ENCODE measurements at places on chromosomes 3 and 15.
A peak's percentile ranks its signal among the peaks of the same experiment; 100 is the strongest.

DNA sequence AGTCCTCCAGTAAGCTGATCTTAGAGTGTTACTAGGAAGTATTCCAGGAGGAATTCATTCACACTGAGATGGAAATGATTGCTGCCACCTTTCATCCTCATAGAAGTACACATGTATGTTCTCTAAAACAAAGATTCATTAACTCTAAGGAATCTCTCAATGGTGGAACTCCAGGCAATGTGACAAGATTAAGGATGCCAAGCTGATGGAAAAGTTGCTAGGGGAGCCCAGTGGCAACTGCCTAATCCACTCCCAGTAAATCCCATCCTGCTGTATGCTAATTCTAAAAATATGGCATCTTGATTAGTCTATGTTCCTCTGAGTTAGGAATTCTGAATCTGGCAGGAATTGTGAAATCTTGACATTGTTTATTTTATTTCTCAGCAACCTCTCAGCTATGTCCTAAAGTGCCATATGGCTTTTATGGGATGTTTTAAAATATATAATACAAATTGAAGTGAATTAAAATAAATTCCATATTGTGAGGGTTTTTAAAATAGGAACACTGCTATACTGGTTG lies 210.0 kb upstream of the TRIM42 start:
- DNase-seq: no peak

GRCh38 chr15:42632105-42632675 lies 56.8 kb downstream of the STARD9 start:
- no peak for DNase-seq

GRCh38 chr3:112348943-112349342 lies 16.0 kb downstream of the CD200 start:
- no peak for DNase-seq

- no peak for DNase-seq
Measured at GRCh38 chr3:187629711-187630110, 40.5 kb downstream of the SST start.

- no peak for DNase-seq
Measured at GRCh38 chr3:31249545-31249944, 283.2 kb upstream of the STT3B start.

DNA sequence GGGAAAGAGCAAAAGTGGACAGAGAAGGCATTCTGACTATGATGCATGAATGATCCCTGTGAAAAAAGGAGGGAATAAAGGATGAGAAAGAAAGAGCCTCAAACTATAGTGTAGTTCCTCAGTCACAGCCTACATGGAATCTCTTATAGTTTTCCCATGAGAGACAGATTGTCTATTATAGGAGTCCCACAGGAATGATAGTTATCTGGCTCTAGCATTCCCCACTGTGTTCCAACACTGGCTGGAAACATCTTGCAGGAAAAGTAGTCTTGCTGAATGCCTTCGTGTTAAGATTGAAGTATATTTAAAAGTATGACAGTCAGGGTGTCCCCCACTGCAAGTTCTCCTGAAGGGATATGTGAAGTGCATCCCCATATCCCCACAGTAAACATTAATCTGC lies 641.5 kb upstream of the NECTIN3 start:
- DNase-seq: no peak

DNA sequence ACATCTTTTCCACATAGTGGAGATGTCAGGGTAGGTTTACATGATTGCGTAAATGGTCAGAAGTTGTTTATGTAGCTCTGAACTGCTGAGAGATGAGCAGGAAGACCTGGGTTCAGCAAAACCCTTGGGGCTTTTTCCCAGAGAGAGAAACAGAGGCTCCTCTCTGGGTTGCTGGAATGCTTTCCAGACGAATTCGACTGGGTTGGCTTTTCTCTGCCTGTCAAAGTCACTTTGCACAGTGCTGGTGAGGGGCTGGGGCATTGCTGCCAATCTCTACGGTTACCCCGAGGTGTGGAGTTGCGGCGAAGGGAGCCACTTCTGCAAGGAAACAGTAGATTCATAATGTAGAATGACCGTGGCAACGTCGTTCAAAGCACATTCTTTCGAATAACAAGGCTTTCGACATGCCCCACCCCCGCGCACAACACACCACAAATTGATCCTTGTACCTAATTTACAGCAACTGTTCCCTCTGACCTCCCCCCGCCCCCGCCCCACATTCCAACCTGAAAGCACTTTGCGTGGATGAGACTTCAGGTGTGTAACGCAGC lies 950 bp upstream of the CNTN4 start:
- DNase-seq: no peak

- no peak for DNase-seq
Measured at GRCh38 chr3:107024551-107025026, 352.6 kb upstream of the CCDC54 start.

DNA sequence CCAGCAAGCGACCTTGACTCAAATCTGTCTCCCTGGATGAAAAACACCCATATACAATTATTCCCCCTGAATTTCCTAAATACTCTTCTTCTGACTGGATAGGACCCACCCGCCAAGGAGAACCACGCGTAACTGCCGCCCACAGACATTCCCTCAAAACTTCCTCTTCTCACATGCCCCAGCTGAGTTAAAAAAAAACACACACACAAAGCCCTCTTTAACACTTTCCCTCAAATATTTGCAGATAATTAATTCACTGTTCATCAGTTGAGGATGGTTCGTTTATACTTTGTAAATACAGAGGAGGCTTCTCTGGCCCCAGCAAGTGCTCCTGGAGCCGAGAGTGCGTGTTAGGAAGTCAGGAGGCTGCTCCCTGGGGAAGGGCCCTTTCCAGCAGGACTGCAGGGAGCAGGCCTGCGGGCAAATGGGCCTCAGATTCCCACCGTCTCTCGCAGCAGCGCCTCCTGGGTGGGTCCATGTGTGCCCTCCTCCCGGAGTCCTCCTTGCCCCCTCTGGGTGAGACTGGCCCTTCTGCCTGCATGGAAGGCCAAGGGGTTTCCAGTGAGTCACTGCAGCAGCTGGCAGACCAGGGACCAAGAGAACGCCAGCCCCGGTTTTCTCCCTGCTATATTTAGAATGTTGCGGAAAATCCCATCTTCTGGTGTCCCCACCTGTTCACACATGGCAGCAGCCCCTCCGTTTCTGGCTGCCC lies 46.8 kb downstream of the MGLL start:
- DNase-seq: no peak

DNA sequence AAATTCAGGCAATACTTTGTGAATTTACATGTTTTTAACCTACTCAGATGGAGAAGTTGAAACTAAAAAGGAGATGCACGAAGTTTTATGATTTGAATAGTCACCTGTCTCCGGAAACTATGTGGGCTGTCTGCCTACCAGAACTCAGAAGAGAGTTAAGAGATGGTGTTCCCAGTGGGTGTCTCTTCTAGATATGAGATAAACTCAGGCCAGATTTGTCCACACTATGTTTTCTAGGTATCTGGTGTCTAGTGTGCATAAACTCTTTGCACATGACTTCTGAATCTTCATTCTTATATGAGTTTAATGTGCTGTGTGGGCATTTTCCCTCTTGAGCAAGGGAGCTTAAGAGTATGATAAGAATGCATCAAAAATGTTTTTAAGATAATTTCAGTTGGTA lies 222.8 kb downstream of the FOXP1 start:
- no peak for DNase-seq

DNA sequence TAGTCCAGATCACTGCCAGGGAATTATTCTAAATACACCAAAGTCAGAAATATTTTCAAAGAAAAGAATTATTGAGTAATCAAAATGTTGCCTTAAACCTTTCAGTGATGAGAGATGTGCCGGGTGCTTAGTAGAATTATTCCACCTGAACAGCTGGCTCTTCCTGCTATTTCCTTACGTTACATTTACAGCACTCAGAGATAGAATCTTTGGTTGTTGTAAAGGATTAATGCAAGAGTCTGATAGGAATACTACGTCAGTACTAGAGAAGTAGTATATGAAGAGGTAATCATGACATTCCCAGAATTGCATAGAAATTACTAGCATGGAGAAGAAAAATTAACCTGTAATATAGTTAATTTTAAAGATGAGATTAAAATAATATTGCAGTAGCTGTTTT lies 50.9 kb upstream of the ZDHHC23 start:
- DNase-seq: no peak

- peak; percentile 75 for DNase-seq
Measured at GRCh38 chr15:69328739-69329138, 30.0 kb downstream of the PAQR5 start.

- DNase-seq: no peak
Measured at GRCh38 chr15:73046073-73046472, 6.2 kb upstream of the NEO1 start.

- DNase-seq: no peak
Measured at GRCh38 chr3:29057326-29057725, 223.5 kb upstream of the RBMS3 start.

- no peak for DNase-seq
Measured at GRCh38 chr3:141796081-141796888, 33.1 kb downstream of the GRK7 start.

DNA sequence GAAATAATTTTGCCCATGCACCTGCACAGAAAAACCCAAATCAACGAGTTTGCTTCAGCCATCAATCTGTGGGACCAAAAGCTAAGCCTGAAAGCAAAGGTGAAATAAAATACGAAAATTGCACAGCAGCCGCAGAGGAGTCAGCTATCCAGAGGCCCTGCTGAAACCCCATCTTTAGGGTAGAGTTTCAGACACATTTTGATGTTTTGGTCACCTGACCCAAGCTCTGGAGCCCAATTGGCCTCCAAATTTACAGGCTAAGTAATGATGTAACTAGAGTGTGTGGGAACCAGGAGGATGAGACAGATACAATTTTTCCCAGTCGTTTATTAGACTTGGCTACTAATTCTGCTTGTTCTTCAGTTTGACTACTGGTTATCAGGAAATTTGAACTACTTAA lies 308.6 kb upstream of the ATP11B start:
- DNase-seq: no peak

GRCh38 chr15:31257286-31257685 lies 69.3 kb upstream of the KLF13 start:
- no peak for DNase-seq

- no peak for DNase-seq
Measured at GRCh38 chr15:44720460-44721176, 9.3 kb downstream of the B2M start.

DNA sequence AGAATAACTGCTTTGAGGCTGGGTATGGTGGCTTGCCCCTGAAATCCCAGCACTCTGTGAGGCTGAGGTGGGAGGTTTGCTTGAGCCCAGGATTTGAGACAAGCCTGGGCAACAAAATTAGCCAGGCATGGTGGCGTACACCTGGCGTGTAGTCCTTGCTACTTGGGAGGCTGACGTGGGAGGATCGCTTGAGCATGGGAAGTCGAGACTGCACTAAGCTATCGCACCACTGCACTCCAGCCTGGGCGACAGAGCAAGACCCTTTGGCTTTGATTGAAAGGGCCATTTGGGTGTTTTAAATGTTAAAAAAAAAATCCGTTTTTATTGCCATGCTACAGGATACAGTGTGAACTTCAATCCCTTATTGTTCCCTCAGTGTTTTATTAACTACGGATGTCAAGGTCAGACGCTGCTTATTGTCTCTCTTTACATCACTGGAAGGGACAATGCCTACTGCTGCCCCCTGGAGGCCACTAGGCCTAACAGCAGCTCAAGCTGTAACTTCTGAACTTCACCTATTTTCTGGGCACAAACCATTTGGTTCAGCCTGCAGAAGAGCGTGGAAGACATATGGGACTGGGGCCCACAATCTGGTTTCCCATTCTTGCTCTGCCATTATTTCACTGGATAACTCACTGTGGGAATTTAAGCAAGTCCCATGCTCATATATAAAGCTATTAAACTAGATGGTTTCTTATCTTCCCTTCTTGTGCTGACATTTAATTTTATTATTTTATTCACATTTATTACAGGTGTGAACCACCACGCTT lies 15.3 kb upstream of the IREB2 start:
- DNase-seq: peak; percentile 70

- no peak for DNase-seq
Measured at GRCh38 chr3:8561370-8561769, 59.7 kb downstream of the LMCD1 start.

DNA sequence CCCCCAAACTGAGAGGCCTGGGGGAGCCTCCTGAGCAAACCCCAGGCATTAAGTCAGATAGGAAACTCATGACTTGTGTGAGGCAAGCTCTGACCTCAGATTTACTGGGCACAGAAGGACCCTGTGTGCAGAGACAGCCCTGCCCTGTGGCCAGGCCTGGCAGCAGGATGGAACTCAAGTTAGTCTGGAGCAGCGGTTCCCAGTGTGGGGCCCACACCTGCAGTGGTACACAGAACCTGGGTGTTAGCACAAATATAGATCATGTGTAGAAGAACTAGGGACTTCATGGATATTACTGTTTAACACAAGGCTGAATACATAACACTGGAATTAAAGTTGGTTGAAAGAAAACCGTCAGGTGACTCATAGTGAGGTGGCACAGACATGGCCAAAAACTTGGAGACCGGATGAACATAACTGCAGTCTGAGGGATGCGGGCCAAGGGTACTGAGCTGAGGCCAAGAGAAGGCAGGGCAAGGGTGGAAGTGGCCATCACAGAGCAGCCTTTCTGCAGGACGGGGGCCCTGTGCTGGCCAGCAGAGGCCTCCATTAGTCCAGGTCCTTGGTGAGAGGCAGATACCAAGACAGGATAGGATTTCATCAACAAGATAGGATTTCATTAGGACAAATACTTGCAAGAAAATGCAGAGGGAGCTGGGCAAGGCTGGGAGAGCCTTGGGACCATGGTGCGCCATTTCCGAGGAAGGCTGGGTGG lies 40.9 kb downstream of the IRAK2 start:
- DNase-seq: peak; percentile 76

- no peak for DNase-seq
Measured at GRCh38 chr3:102114264-102114979, 265.1 kb downstream of the NFKBIZ start.

- no peak for DNase-seq
Measured at GRCh38 chr3:138360869-138361525, 12.6 kb downstream of the MRAS start.

DNA sequence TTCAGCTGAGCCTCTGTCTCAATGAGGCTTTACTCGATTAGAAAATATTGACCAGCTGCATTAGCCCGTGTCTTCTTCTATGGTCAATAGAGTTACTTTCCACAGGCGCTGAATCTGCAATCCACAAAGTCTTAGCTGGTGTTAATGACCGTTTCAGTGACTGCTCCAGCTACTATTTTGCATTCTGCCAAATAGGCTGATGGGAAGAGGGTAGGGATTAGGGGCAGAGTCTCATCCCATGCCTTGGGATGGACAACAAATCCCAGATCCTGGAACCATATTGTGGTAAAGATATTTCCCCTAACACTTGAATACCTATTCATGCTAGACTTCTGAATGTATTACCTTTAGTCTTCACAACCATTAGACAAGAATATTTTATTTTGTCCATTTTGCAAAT lies 29.5 kb upstream of the MAGI1 start:
- DNase-seq: no peak

DNA sequence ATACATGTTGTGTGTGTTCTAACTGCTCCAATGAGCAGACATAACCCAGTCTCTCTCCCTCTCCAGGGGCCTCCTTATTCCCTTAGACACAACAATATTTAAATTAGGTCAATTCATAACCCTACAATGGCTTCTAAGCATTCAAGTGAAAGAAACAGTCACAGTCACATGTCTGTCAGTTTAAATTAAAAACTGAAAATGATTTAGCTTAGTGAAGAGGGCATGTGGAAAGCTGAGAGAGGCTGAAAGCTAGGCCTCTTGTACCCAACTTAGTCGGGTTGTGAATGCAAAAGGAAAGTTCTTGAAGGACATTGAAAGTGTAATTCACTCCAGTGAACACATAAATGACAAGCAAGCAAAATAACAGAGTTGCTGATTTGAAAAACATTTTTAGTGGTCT lies 1519.6 kb downstream of the OTOL1 start:
- DNase-seq: no peak

Measured in Calu3 (cell line).